ENCODE measurements at places on chromosomes 16 and 17.
A peak's percentile ranks its signal among the peaks of the same experiment; 100 is the strongest.

DNA sequence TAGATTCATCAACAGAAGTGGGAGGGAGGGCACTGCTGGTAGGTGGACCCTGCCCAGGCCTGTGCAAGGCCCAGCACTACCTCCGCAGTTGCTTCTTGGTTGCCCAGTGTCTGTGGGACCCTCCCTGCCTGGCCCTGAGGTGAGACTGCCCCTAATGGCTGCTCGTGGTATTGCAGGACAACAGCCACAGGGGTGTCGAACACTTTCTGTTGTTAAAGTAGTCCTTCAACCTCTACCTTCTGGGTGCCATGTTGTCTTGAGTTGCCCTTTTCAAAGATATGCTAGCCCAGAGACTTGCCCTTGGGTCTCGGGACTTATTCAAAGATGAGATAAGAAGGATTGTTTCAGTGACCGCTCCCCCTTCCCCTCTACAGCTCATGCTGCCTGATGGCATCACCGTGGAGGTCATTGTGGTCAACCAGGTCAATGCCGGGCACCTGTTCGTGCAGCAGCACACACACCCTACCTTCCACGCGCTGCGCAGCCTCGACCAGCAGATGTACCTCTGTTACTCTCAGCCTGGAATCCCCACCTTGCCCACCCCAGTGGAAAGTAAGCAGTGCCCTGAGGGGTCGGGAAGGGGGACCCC lies 29.1 kb downstream of the AKAP1 start:
- peak; percentile 64 for DNase-seq

GRCh38 chr16:1144476-1145382 lies 8.2 kb upstream of the CACNA1H start:
- DNase-seq: no peak

DNA sequence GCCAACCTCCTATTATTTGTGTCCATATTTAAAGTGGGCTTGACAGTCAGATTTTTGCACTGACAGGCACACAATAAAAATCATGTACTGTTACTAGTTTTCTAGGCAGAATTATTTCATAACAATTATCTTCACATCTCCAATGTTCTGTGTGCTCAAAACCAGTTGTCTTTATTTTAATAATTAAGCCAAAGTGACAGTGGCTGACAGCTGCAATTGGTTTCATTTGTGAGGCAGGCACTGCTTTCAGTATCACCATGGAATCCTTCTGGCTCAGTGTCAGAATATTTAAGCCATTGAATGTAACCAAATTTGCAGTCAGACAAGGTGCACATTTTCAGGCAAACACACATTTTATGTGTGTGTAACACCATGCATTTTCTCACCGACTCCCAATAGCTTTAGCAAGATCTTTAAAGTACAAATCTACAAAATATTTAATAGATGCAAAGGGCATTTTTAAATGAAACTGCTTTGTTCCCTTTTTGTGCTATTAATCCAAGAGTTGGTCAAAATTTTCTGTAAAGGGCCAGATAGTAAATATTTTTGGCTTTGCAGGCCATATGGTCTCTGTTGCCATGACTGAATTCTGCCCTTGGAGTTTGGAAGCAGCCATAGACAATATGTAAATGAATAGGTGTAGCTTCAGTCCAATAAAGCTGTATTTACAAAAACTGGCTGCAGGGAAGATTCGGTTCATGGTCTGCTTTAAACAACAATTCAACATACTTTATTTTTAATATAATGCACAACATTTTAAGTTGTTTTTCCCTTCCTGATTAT lies 486.0 kb downstream of the KCNJ2 start:
- no peak for DNase-seq

DNA sequence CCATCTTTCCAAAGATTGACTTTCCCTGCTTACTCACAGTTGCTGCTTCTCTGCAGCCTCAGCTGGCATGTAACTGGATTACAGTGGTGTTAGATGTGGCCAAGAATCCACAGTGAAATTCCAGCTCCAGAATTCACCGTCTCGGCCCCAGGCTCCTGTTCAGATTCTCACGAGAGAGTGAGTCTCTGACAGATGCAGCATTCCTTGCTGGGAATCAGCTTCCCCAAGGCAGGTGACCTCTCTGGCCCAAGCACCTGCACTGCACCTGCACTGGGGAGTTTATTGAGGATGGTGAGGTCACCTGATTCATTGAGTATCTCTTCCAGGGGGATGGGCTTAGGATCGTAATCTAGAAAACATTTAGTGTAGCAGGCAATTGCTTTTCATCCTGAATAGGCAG lies 600.5 kb upstream of the RBFOX1 start:
- DNase-seq: no peak

DNA sequence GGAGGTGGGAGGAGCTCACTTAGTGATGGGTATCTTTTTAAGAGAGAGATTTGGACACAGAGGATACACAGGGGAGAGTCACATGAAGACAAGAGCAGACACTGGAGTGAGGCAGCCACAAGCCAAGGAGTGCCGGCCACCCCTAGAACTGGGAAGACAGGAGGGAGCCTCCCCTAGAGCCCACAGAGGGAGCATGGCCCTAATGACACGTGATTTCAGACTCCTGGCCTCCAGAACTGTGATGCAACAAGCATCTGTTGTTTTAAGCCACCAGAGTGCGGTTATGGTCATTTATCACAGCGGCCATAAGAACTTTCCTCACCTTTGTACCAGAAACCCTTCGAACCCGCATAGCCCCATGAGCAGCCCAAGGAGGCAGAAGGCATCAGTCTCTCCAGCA lies 33.3 kb downstream of the SLC38A8 start:
- DNase-seq: no peak

- DNase-seq: no peak
These were observed 9.5 kb upstream of the HEATR3 start for GRCh38 chr16:50056226-50056625.

- DNase-seq: peak; percentile 92
These were observed 28.2 kb downstream of the ACTG1 start for GRCh38 chr17:81484195-81484979.

GRCh38 chr17:10604521-10604920 lies 52.6 kb downstream of the MYH3 start:
- no peak for DNase-seq

- DNase-seq: peak; percentile 52
These were observed 49.3 kb downstream of the CMIP start for GRCh38 chr16:81493755-81494433.

DNA sequence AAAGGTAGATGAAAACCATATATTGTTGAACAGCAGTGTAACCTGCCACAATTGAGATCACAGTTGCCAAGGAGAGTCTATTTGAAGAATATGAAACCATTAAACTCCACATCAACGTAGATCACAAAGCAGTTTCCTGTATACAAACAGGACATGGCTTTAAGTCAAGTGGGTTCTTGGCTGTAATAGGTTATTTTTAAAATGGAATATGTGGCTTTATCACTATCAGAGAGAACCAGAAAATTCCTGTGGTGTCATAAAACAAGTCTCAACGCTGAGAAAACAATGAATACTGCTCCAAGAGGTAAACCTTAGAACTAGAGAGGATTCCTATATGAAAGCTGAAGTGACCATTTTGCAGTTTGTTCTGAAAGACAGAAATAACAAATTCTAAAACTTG lies 999.7 kb downstream of the CDH11 start:
- DNase-seq: no peak

DNA sequence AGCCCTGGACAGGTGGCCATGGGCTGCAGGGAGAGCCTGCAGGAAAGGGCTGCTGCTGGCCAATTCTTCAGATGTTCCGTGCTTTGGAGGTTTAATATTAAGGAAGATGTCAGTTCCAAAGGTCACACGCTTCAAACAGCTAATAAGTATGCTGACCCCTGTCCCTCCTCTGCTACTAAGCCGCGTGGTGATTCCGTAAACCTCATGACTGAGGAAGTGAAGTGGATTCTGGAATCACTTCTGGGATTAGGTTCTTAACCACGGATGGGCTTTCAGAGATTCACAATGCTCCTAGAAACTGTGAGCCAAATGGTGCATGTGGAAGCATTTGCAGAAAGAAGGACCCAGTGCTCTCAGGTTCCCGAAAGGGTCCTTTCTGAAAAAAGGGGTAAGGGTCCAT lies 28.5 kb upstream of the ERN1 start:
- DNase-seq: no peak

GRCh38 chr16:69286941-69287713 lies 24.0 kb upstream of the VPS4A start:
- DNase-seq: peak; percentile 22

DNA sequence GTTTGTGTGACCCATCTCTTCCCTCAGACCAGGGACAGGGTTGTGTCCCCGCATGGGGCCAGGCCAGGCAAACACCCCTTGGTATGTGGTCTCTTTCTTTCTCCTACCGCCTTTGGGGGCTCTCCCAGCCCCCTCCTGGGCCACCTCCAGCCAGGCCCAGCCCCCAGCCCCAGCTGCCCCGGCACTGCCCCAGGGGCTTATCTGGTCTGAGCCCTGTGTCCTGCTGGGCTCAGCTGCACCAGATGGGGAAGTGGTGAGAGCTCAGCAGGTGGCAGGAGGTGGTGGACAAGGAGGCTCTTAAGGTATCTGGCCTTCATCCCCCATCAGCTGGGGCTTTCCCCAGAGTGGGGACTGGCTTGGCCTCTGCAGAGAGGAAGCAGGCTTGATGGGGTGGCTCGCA lies 8.7 kb downstream of the ADAM11 start:
- no peak for DNase-seq

DNA sequence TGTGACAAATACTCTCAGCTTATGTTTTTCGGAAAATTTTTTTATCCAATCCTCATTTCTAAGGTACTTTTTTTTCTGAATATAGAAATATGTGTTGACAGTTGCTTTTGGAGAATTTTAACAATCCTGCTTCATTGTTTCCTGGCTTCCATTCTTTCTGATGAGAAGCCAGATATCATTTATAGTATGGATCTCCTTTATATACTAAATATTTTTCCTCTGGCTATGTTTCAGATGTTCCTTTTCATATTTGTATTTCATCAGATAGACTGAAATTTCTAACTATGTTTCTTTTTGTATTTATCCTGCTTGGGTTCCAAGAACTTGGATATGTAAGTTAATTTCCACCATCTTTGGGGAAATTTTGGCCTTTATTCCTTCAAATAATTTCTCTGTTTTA lies 138.9 kb upstream of the CDH11 start:
- no peak for DNase-seq

DNA sequence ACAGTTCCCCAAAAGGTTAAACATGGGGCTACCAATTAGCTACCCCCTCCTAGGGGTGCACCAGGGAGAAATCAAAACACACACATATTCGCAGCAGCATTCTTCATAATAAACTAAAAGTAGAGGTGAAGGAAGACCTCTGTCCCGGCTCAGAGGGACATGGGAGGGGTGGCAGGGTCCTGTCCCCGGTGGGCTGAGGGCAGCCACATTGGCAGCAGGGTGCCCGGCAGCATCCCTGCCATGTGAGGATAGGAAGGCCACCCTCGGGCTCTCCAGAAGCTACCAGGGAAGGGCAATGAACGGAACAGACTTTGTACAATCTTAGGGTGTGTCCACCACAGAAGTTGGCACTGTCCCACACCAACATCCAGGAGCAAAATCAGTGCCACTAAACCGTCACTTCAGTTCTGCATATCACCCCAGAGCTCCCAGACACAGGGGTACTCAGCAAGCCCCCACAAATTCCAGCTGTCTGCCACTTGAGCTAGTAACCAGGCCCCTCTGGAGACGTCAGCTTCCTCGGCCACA lies 3.1 kb upstream of the DNAH17 start:
- no peak for DNase-seq

DNA sequence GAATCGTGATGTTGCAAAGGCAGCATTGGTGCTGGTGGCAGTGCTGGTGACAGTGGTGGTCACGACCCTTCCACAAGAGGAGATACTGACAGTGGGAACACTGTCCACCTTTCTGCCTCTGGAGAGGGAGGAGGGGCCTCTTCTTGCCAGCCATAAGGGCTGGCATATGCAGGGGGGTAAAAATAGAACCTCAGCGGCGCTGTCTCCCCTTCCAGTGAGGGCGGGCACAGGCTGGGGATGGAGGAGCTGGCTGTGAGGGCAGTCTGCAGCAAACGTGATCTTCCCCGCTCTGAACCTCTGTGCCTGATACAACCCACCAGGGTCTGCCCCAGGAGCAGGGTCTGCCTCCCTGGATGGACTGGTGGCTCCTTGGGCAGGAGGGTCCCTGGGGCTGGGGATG lies 3.4 kb downstream of the RAP1GAP2 start:
- DNase-seq: no peak

GRCh38 chr16:8751481-8752311 lies 45.7 kb downstream of the TMEM186 start:
- peak; percentile 67 for DNase-seq

DNA sequence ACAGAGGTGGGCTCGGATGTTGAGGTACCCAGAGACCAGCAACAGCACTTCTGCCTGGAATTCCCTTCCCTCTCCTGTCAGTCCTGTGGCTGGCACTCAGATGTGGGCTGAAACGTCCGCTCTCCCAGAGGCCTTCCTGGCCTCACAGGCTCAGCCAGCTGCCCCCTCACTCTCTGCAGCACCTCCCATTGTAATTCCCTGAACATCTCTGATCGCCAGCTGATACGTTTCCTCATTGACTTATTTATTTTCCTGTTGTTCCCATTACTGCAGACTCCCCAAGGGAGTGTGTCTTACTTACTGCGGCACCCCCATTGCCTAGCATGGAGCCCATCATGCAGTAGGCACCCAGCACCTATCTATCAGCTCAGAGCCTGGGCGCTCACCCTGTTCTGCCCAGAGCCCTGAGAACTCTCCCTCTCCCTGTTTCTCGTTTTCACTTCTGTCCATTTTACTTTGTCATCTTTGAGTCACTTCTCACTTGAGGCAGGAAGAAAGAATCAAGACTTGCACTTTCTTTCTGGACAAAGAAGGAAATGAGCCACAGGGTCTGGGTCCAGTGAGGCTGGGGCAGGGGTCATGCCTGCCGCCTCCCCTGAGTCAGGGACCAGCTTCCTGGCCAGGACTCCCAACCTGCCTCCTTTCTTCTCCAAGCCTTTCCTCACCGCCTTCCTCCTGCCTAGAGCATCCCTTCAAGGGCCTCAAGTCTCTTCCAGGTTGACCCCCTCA lies 10.2 kb downstream of the CDH5 start:
- DNase-seq: no peak

GRCh38 chr17:43669971-43670644 lies 8.4 kb upstream of the MEOX1 start:
- DNase-seq: no peak

- no peak for DNase-seq
These were observed 71.8 kb upstream of the ZNF469 start for GRCh38 chr16:88310796-88311605.

DNA sequence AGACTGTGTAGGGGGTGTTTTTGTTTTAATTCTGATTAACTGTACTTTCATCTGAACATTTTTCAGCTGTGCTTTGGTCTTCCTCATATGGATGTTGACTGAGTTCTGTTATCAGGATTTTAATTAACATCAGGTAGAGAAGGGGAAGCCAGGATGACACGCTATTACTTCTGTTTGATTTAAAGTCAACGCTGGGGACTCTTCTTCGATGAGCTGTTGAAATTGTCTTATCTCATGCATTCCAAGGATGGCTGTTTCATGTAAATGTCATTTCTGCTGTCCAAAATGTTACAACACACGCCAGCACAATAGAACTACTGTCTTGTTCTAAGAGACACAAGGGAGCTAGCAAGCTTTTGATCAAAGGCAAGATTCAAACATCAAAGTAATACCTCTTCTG lies 263.3 kb upstream of the CDH5 start:
- DNase-seq: no peak

GRCh38 chr16:26019381-26020242 lies 327.9 kb downstream of the HS3ST4 start:
- no peak for DNase-seq

Measured in AG08396 (cell line).